IMR-90 (cell line): ENCODE measurements at places on chromosomes 13 and 19. TPM values are rescaled to one million over a fixed set of nuclear protein-coding genes. Genes with fewer than 3 reads are reported as not detected.

The EFNB2 gene
- 5.9 and 6.0 TPM in 2 replicates for polyA plus RNA-seq

The EFNA2 gene
- not detected in 2 replicates for polyA plus RNA-seq

The LILRA1 gene
- polyA plus RNA-seq, result not detected in 2 replicates

The NLRP7 gene
- polyA plus RNA-seq, result not detected in 2 replicates

The SERPINE3 gene
- not detected in 2 replicates for polyA plus RNA-seq

The ERICH6B gene
- polyA plus RNA-seq, result not detected in 2 replicates

The RFPL4AL1 gene
- not detected in 2 replicates for polyA plus RNA-seq

The MAMSTR gene
- polyA plus RNA-seq, result 1.9 and 2.7 TPM in 2 replicates

DNA sequence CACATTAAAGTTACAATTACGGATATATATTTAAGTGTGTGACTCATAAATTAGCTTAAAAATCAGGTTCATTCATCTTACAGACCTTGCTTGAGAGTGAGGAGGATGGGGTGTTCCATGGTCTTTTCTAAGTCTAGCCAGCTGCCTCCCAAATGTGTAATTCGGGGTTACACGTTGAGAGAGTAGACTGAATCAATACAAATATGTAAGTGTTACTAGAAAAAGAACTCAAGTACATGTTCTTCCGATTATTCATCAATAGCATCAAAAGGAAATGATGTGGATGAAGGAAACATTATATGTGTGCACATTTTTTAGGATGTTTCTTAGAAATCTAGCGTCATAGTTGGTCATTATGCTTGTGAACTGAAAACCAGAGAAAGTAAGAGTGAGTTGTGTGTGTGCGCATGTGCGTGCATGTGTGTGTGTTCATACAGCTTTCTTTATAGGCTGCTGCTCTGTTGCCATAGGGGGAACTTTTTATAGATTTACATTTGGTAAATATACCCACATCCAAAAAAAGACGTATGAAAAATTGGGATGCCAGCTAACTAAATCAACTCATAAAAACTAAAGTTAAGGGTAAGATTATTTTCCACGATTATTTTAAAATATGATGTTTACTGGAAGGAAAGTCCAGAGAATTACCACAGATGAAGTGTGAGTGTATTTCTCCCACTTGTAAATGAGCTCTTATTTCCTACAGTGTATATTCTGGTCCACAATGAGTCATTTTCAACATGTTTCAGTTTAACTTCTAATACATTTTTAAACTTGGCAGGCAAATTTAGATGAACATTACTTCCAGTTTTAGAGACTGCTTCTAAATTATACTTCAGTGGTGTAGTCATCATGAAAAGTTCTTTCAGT lies 82.4 kb downstream of the PIBF1 start:
- peaks cover 2% of the 10 kb centered on the region; the same call in 1 of the 2 replicates for H3K36me3 ChIP-seq
- H3K27ac ChIP-seq, result no peak overlapping the region
- peak; percentile 69 for DNase-seq

DNA sequence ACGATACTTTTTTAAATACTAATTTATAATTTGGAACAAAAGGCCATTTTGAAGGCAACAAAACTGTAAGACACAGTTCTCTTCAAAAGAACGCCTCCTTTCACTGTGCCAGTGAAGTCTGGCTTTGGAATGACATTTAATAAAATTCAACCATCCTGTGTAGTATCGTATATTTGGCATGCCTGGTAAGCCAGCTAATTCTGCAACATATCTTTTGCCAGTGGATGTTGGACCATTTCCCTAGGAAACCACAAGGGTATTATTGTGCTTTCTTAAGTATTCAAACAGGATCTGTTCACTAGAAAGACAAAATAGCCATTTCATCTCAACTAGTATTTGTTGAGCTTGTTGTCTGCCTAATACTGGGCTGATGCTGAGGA lies 111.6 kb downstream of the RGCC start:
- H3K4me1 ChIP-seq, result peaks cover 7% of the 10 kb centered on the region
- H3K4me3 ChIP-seq, result no peak overlapping the region
- H3K36me3 ChIP-seq, result no peaks in the 10 kb centered on the region; the same call in 1 of the 2 replicates

- no peak for DNase-seq
- H3K4me3 ChIP-seq, result no peak overlapping the region
- no peaks in the 10 kb centered on the region for H3K4me1 ChIP-seq
- peaks cover 9% of the 10 kb centered on the region for H3K27me3 ChIP-seq
- no peak overlapping the region for H3K27ac ChIP-seq
Measured at GRCh38 chr19:35569281-35569781, 5.9 kb upstream of the ATP4A start.

- peak; percentile 83 for DNase-seq
- H3K4me1 ChIP-seq, result peaks cover 12% of the 10 kb centered on the region
- H3K27ac ChIP-seq, result peak overlapping the region; percentile 85
- peak overlapping the region; percentile 78 for H3K4me3 ChIP-seq
Measured at GRCh38 chr19:48991873-48992580, 1.1 kb downstream of the GYS1 start.

GRCh38 chr13:74136084-74136658 lies 2.0 kb upstream of the KLF12 start:
- no peaks in the 10 kb centered on the region for H3K36me3 ChIP-seq
- peaks cover 2% of the 10 kb centered on the region for H3K4me1 ChIP-seq
- H3K27me3 ChIP-seq, result no peaks in the 10 kb centered on the region
- H3K4me3 ChIP-seq, result peak overlapping the region; percentile 82

GRCh38 chr19:39200803-39201115 lies 3.3 kb downstream of the SYCN start:
- H3K27ac ChIP-seq, result no peak overlapping the region
- H3K27me3 ChIP-seq, result peaks cover 58% of the 10 kb centered on the region
- H3K4me1 ChIP-seq, result no peaks in the 10 kb centered on the region; the same call in 1 of the 2 replicates
- DNase-seq, result no peak
- no peak overlapping the region for H3K4me3 ChIP-seq

- H3K4me3 ChIP-seq, result no peak overlapping the region
- H3K36me3 ChIP-seq, result peaks cover 10% of the 10 kb centered on the region
- H3K27me3 ChIP-seq, result no peaks in the 10 kb centered on the region
- DNase-seq, result no peak
- H3K27ac ChIP-seq, result no peak overlapping the region
Measured at GRCh38 chr13:52141299-52141698, 12.4 kb upstream of the NEK5 start.

- H3K27ac ChIP-seq, result no peak overlapping the region
- no peaks in the 10 kb centered on the region for H3K36me3 ChIP-seq
- H3K27me3 ChIP-seq, result no peaks in the 10 kb centered on the region; the same call in 1 of the 2 replicates
- DNase-seq, result peak; percentile 44
Measured at GRCh38 chr13:72643311-72643989, 84.0 kb downstream of the MZT1 start.

DNA sequence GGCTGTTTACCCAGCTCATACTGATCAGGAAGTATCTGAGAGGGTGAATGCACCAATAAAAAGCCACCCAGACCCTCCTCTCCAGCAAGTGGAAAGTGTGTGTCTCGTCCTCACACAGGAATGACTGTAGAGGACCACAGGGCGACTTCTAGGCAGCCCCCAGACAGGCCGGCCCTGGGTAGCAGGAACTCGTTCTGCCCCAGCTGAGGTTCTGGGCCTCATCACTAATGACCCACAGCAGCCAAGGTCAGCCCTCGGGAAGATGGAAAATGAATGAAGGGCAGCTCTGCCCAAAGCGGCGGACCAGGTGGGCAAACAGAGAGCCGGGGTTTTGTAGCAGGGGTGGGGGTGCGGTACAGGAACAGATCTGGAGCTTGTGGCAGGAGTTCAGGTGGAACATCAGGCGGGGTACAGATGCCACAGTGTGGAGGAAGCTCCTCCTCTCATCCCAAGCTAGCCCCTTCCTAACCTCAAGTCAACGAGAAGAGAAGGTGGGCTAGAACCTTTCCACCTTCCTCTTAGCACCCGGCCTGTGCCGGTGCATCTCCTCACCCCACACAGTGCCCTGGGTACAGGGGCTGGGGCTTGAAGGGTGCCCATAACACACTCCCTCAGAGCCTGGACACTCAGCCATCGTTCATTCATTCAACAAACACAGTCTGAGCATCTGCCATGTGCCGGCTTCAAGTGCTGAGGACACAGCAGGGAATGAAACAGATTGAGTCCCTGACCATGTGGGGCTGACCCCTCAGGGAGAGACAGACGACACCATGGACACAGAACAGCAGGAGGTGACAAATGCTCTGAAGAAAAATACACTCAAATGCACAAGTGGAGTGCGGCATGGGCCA lies 36.2 kb downstream of the RFX2 start:
- H3K27me3 ChIP-seq, result no peaks in the 10 kb centered on the region
- H3K4me1 ChIP-seq, result peaks cover 24% of the 10 kb centered on the region
- no peaks in the 10 kb centered on the region for H3K36me3 ChIP-seq
- no peak overlapping the region for H3K4me3 ChIP-seq

DNA sequence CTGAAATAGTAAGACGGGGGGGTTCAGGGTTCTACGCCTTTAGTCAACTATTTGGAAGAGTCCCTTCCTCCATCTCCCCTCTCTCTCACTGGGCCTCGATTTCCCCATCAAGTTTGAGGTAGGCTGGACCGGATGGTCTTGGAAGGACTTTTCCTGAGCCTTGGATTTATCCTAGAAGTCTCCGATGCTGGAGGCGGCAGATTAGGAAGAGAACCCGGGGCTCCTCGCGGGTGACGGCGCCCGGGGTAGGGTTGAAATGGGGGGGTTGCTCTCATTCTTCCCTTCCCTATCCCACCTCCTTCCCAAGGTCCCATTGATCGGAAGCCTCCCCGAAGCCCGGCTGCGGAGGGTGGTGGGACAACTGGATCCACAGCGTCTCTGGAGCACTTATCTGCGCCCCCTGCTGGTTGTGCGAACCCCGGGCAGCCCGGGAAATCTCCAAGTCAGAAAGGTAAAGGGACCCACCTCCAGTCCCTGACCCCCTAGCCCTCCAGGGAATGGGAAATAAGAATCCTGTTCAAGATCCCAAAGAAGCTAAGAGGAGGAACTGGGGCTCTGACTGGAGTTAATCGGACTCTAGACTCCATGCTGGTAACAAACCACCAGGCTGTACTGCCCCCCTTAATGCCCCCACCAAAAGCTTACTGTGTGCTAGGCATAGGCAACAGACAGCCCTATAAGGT lies 781 bp downstream of the QPCTL start:
- H3K36me3 ChIP-seq, result peaks cover 7% of the 10 kb centered on the region
- H3K27ac ChIP-seq, result peak overlapping the region; percentile 54
- H3K27me3 ChIP-seq, result no peaks in the 10 kb centered on the region
- peaks cover 4% of the 10 kb centered on the region for H3K4me1 ChIP-seq
- DNase-seq, result peak; percentile 57

DNA sequence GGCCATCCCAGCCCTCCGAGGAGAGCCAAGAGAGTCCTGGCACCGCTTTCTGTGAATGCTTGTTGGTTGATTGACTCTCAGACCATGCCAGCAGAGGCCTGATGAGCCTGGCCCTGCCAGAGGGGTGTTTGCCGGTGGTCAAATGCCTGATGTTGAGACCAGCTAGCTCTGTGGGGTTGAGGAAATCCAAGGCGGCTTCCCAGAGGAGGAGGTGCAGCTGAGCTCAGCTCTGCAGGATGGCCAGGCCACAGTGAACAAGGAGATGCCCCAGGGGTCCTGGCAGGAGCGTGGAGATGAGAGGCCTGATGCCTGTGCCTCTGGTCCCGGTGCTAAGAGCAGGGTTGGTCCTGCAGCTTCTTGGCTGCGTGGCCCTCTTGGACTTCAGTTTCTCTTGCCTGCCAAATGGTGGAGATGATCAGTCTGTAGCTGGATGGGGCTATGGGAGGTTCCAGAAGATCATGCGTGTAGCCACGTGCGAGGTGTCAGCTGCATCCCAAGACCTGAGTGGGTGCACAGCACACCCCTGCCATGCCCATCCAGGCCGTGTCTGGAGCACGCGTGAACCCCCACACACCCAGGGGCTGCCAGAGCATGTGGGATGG lies 16.8 kb downstream of the NFIC start:
- peak overlapping the region; percentile 17; the same call in 1 of the 2 replicates for H3K27ac ChIP-seq
- DNase-seq, result no peak
- H3K36me3 ChIP-seq, result peaks cover 30% of the 10 kb centered on the region
- H3K4me3 ChIP-seq, result no peak overlapping the region
- no peaks in the 10 kb centered on the region for H3K27me3 ChIP-seq
- peaks cover 33% of the 10 kb centered on the region for H3K4me1 ChIP-seq

GRCh38 chr13:106063591-106064313 lies 471.7 kb downstream of the EFNB2 start:
- H3K4me3 ChIP-seq, result no peak overlapping the region
- H3K27ac ChIP-seq, result no peak overlapping the region
- peaks cover 2% of the 10 kb centered on the region; the same call in 1 of the 2 replicates for H3K4me1 ChIP-seq
- no peaks in the 10 kb centered on the region for H3K27me3 ChIP-seq
- DNase-seq, result peak; percentile 83

DNA sequence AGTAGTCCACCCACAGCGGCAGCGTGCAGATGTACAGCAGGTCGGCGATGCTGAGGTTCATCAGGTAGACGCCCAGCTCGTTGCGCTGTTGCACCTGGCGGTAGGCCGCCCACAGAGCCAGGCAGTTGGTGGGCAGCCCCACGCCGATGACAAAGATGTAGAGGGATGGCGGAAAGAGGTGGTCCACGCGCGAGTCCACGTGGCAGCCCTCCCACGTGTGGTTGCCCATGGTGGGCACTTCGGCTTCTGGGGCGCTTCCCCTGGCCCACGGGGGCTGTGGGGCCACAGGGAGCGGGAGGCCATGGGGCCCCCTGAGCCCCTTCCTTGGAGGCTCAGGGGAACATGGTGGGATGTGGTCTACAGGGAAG lies 7.0 kb upstream of the OPA3 start:
- H3K36me3 ChIP-seq, result no peaks in the 10 kb centered on the region
- H3K27me3 ChIP-seq, result peaks cover 10% of the 10 kb centered on the region
- H3K27ac ChIP-seq, result no peak overlapping the region
- no peaks in the 10 kb centered on the region for H3K4me1 ChIP-seq
- no peak overlapping the region for H3K4me3 ChIP-seq
- DNase-seq, result no peak

DNA sequence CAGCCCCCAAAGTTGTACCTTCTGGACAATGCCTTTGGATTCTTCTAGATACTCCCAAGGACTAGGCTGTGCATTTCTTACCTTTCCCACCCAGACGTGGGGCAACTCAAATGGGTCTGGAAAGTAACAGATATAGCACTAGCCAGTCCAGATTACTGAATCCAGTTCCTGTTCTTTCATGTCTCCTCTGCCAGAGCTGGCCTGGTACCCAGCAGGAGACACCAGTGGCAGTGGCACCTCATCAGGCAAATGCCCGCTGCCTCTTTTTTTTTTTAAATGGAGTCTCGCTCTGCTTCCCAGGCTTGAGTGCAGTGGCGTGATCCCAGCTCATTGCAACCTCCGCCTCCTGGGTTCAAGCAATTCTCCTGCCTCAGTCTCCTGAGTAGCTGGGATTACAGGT lies 43.2 kb downstream of the N4BP2L2 start:
- no peak overlapping the region for H3K4me3 ChIP-seq
- no peaks in the 10 kb centered on the region; the same call in 1 of the 2 replicates for H3K4me1 ChIP-seq
- no peaks in the 10 kb centered on the region for H3K27me3 ChIP-seq
- no peak for DNase-seq
- H3K36me3 ChIP-seq, result peaks cover 2% of the 10 kb centered on the region; the same call in 1 of the 2 replicates

DNA sequence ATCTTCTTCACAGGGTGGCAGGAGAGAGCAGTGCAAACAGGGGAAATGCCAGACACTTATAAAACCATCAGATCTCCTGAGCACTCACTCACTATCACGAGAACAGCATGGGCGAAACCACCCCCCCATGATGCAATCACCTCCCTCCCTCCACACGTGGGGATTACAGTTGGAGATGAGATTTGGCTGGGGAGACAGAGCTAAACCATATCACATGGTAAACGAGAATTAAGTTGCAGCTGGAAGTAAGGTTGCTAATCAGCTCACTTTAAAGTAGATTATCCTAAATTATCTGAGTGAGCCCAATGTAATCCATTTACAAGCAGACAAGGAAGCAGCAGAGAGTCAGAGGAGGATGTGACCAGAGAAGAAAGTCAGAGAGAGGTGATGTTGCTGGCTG lies 102.2 kb upstream of the IPO5 start:
- no peak overlapping the region for H3K4me3 ChIP-seq
- peaks cover 6% of the 10 kb centered on the region for H3K4me1 ChIP-seq
- DNase-seq, result no peak
- no peaks in the 10 kb centered on the region for H3K36me3 ChIP-seq
- no peak overlapping the region for H3K27ac ChIP-seq
